ENCODE measurements at places on chromosomes 1 and 21.

DNA sequence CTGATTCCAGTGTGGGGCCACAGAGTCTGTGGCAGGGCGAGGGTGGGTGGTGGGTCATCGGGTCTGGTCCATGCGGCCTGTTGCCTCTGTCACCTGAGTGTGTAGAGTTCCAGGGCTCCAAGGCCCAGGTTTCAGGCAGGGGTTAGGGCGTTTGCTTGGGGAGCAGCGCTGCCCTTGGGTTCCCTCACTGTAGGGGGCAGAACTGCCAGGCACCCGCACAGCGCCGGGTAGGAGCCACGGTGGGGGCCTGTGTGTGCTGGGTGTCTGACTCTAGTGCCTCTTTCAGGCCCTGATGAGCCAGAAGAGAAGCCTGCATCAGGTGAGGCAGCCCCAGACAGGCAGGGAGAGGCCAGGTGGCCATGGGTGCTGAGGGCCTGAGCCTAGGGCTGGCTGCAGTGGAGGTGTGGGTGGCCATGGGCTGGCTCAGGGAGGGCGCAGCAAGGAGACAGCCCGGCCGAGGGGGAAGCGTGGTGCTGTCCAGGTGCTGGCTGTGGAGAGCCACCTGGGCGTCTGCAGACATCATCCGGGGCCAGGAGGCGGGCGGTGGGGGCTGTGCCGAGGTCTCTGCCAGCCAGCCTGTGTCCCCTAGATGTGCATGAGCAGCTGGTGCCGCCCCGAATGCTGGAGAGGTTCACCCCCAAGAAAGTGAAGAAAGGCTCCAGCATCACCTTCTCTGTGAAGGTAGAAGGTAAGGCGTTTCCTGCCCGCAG is 72.3 kb downstream of the TRIM11 start:
- no peak for DNase-seq

GRCh38 chr1:231558708-231559185 is 30.3 kb downstream of the TSNAX start:
- no peak for DNase-seq

DNA sequence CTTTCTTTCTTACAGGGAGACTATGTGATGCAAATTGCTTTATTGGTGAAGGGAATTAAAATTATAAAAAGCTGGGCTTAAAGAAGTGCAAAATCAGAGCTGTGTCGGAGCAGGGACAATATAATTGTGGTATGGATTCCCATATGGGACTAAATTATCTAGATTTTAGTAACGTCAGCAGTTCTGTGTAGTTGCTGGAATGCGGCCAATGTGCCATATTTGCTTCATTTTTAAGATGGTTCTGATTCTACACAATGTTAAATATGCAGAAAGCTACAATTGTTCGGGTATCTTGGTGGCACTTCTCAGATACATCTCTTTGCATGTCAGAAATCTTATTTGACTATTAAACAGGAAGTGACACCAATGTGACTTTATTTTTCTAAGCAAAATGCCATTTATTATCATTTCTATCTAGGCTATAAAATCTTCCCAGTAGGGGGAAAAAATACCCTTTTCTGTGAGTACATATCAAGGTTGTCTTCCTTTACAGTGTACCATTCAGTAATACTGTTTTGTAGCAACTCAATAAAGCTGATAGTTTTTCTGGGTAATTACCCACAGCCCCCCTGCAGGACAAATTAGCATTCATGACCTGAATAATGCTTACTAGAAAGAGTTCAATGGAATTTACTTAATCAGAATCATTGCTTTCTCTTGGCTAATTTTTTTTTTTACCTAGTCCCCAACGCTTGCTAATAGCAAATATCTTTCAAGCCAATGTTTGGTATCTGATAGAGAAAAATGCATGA is 288.3 kb upstream of the ADGRL2 start:
- DNase-seq, result no peak

GRCh38 chr1:81155131-81155530 is 645.6 kb upstream of the ADGRL2 start:
- DNase-seq, result no peak

DNA sequence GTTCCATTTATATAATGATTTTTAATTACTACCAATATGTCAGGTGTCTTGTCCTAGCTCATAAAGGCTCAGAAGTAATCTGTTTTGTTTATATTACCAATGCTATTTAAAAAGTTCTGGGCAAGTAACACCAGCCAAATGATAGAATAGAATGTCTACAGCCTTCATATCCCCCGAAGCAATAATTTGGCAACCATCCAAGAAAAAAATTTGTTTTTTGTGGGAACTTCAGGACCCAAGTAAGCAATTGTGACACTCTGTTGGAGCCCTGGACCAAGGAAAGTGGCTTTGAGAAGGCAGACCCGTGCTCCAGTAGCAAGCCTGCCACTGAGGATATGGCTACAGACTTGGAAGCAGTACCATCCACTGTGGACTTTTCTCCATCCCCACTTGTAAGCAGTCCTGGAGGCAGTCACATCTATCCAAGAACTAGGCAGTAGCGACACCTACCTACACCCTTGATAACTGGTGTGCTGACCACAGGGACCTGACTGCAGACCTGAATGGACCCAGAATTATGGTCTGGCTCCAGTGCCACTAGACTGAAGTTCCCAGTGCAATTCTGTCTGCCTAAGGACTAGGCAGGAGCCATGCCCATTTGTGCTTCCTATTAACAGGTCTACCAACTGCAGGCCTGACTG is 870.7 kb upstream of the ADGRL2 start:
- no peak for DNase-seq

- DNase-seq, result no peak
These were observed 38.3 kb downstream of the LRRN2 start for GRCh38 chr1:204647114-204647804.

- peak; percentile 34 for DNase-seq
These were observed 974 bp upstream of the FNBP1L start for GRCh38 chr1:93446837-93447451.

GRCh38 chr1:199002661-199003060 is 363.8 kb downstream of the PTPRC start:
- no peak for DNase-seq

DNA sequence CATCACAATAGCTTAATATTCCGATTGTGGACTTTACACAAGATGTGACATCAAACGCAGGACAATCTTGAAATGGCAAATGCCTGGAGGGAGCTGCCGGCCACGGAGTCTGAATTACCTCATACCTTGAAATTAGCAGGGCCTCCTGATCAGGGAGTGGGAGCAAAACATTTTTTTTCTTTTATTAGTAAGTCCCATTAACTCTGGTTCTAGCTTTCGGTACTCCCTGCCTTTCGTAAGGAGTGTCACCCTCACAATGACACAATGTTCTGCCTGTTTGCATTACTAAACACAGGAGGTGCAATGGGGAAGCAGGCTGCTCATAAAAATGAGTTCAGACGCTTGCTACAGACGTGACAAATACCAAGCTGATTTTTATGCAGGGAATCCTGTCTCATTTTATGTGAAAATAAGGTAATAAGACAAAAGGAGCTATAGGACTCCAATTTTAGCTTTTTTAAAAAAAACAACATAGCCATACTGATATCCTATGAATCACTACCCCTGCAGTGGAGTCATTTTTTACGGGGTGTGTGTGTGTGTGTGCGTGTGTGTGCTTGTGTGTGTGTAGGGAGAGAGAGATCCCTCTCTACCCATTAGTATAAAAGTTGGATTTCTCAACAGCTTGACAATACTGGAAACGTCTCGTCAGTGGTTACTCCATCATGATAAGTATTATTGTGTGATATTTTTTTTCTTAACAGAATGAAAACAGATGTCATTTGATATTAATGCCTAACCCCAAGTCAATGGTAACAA is 205.1 kb upstream of the RUNX1 start:
- DNase-seq, result no peak

All from left cardiac atrium (tissue), 4 donors.